Progenitor cell of endocrine pancreas (in vitro differentiated cells): ENCODE measurements at places on chromosomes 6 and 20.
A peak's percentile ranks its signal among the peaks of the same experiment; 100 is the strongest.

DNA sequence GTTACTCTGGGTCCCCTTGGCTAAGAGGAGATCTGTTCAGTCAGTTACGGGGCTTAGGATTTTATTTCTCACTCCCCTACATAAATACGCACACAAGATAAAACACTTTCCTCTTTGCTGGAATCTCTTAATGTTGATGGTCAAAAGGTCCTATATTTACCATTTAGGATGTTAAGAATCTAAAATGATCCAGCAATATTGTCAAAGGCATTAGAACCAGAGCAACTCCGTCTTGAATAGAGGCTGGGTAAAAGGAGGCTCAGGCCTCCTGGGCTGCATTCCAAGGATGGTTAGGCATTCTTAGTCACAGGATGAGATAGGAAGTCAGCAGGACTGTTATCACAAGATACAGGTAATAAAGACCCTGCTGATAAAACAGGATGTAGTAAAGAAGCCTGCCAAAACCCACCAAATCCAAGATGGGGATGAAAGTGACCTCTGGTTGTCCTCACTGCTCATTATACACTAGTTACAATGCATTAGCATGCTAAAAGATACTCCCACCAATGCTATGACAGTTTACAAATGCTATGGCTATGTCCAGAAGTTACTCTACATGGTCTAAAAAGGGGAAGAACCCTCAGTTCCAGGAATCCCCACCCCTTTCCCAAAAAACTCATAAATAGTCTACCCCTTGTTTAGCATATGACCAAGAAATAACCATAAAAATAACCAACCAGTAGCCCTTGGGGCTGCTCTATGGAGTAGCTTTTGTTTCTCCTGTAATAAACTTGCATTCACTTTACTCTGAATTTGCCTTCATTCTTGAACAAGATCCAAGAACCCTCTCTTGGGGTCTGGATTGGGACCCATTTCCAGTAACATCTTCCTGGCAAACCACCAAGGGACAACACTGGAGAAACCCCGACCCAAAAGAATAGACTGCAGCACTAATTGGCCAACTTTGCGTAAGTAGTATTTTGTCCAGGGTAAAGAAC lies 107.5 kb downstream of the DTNBP1 start:
- no peak for DNase-seq

DNA sequence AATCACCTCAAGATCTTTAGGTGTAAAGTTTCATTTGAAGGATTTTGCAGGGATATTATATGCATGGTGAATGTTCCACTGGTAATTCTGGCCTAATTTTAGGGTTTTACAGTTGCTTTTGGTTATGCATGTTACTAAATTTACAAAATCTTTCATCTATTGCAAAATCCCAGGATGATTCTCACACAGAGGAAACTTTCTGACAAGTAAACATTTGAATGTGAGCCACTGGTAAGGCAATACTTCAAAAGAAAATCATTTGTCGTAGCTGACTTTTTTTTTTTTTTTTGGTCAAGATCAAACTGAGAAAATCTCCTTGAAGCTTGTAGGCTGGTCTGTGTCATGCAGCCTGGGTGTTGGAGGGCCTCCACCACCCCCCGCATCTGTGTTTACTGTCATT lies 141.9 kb upstream of the EXOC2 start:
- no peak for DNase-seq

- DNase-seq, result no peak
Observed at GRCh38 chr20:44803383-44803941, 6.9 kb downstream of the RIMS4 start.

- no peak for DNase-seq
Observed at GRCh38 chr6:155219858-155220301, 43.9 kb upstream of the CLDN20 start.

DNA sequence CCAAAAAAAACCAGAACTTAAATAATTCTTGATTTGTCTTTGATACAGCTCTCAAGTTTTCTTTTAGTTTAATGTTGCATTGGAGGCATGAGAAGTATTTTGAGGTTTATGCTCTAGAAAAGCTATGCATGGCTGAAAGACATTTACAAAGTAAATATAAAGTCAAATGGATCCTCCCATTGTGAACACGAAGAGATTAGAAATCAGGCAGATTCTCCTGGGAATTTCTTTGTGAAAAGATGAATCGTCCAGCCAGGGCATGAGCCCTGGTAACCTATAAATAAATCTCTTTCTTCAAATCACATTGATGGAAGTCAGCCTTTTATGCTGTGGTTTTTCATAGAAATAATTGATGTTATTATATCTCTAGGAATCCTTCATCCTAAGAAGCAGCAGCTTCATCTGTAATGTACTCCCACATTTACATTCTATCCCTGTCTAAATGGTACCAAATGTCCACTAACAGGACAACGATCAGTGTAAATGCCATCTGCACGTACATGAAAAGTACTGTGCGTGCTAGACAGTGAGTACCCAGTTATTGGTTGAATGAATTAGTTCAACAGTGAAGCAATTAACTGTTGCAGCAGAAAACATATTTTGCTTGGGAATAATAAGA lies 143.6 kb downstream of the ALDH8A1 start:
- DNase-seq, result no peak

DNA sequence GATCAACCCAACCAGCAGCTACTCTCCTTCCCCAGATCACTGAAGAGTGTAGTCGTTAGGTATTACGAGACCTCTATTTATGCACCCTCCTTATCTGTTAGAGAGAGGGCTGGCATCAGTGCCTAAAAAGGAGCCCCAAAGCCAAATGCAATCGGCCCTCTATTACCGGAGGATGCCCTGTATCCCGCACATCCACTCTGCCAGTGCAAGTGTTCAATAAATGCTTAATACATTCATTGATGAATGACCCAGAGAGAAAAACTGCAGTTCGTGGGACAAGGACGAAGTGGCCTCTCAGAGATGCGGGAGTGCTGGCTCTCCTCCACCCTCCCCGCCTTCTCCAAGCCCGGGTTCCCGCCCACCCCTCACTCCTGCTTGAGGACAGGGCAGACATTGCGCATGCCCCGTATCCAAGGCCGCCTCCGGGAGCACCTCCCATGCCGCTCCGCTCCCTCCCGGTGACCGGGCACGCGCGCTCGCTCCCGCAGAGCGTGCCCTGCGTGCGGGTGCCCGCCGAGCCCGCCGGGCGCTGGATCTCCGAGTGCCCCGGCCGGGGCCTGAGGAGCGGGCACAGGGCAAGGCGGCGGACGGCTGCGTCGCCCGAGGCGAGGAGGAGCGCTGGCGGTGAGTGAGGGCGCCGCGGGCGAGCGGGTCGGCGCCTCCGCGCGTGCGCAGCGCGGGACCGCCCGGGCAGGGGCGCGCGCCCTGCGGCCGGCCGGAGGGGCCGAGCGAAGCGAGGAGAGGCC lies 27.2 kb upstream of the BTBD3 start:
- peak; percentile 89 for DNase-seq

GRCh38 chr6:131122516-131122915 lies 12.8 kb upstream of the AKAP7 start:
- DNase-seq, result no peak

DNA sequence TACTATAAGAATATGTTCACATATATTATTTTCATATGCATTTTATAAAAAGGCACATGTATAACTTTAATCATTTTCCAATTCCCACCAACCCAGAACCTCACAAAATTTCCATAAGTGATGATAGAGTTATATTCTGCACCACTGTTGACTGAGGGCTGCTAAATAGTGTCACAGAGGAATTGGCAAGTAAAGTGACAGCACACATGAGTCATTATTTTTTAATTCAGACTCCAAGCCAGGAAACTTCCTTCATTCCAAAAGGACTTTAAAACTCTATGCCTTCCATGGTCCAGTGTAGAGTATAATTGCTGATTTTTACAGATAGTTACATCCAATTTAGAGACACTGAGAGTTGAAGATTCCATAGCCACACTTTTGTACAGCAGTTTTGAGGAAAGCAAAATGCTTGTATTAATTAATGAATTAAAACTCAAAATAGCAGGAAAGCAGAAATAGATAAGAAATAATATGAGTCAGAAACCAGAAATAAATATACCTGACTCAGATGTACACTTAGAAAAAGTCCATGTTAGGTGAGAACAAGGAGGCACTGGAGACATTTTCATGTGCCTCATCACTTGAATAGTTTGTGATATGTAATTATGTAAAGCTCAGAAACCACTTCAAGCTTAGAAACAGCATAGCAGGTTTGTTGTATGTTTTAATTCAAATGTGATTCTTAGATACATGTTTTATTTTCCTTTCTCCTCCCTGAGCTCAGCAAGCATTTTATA lies 425.2 kb upstream of the OPRM1 start:
- no peak for DNase-seq

- DNase-seq, result no peak
Observed at GRCh38 chr6:14660806-14661579, 543.4 kb downstream of the CD83 start.

- DNase-seq, result peak; percentile 22
Observed at GRCh38 chr6:43096451-43097097, 20.5 kb downstream of the PTK7 start.

- DNase-seq, result no peak
Observed at GRCh38 chr6:87879132-87879861, 168.3 kb upstream of the SPACA1 start.

DNA sequence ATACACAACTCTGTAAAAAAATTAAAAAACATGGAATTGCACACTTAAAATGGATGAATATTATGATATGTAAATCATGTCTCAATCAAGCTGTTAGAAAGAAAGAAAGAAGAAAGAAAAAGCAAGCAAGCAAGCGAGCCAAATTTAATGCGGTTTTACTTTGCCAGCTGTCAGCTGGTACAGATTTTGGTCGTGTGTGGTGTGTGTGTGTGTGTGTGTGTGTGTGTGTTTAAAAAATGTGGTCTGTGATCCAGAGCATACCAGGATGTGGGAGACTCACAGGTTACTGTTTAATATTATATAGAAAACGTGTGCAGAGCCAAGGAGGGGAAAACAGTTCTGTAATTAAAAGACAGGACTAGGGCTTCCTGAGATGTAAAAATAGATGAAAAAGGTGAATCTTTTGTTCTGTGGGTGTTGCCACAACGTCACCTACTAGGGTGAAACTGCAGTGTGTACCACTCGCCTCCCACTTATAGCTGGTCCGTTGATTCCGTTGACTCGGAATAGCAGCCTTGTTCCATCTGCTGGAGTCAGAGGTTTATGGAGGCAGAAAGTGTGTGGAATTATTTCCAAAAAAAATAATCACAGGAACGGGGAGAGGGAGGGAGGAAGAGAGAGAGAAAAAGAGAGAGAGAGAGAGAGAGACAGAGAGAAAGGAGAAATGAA lies 197.7 kb downstream of the BCAS1 start:
- no peak for DNase-seq

GRCh38 chr6:136609873-136610706 lies 59.9 kb upstream of the MAP7 start:
- DNase-seq, result no peak

- DNase-seq, result no peak
Observed at GRCh38 chr20:25213566-25214425, 18.3 kb downstream of the ENTPD6 start.

DNA sequence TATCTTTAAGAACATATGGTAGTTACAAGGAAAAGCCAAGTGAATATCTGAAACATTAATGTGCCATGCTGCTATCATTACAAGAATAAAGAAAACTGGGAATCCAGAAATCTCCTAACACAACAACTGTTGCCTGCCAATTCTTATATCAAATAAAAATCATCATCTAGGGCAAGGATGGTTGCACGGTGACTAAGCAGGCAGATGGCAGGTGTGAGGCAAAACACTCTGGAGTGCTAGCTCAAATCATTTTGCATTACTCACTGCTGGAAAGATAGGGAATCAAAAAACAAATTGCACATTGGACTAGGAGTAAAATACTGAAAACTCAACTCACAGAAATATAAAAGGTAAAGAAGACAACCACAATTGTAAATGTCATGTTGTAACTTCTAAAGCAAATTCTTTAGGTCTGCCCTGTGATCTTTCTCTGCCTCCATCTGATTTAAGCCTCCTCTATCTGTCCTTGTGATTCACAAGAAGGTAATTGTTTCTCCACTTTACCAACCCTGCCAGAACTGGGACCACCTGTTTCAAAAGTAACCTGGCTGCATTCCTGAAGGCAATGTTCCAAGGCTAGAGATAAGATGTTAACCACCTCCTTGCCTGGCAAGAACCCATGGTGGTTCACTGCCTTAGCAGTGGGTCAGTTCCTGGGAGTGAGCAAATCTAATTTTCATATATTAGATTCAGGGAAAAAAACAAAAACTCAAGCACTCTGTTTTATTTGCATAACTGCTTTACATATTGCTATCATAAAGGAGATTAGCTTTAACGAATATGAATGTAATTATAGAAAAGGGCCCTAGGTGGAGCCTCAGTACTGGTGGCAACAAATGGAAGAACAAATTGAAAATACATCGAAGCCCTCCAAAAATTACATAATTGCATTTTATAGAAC lies 33.1 kb upstream of the LCA5 start:
- DNase-seq, result peak; percentile 59

DNA sequence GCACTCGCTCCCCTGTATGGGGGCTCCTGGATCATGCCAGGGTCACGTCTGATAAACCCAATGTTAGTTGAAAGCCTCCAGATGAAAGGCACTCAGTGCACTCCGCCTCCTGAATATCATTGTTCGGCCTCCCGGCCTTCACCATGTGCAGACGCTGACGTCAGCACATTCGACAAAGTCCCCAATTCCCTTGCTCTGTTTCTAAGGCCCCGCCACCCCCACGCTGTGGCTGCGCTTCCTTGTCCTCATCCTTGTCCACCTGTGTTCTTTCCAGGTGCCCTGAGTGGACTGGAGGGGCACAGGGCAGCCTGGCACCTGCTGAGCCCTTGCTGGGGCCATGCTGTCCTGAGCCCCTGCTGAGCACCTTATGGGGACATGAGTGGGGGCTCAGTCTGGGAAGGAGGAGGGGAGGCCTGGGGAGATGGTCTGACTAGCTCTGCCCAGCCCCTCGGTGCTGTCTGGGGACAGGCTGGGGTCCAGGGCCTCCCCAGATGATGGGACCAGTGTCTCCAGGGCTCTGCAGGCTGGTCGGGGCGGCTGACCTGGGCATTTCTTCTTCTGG lies 9.8 kb upstream of the BHLHE23 start:
- no peak for DNase-seq

DNA sequence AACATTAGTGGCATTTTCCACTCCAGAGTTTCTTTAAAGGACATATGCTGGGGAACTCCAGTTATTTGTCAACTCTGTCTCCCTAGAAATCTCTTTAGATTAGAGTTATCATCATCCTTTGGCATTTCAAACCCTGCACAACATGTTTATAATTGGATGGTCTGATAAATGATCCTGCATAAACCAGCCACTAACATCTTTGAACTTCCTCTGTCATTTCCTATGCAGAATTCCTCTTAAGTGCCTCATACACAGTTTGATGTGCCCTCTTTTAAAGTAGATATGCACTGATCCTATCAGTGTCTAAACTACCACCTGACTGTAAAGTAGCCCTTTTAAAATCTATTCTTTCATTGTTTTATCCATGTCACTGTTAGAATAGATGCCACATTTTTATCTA lies 306.3 kb upstream of the IRAK1BP1 start:
- no peak for DNase-seq
